ENCODE measurements at places on chromosomes 12 and 14. TPM values are rescaled to one million over a fixed set of nuclear protein-coding genes. Genes with fewer than 3 reads are reported as not detected.

Gene SLCO1B1
- not detected for total RNA-seq

Gene HOXC12
- total RNA-seq, result not detected

Gene TAS2R9
- total RNA-seq, result not detected

DNA sequence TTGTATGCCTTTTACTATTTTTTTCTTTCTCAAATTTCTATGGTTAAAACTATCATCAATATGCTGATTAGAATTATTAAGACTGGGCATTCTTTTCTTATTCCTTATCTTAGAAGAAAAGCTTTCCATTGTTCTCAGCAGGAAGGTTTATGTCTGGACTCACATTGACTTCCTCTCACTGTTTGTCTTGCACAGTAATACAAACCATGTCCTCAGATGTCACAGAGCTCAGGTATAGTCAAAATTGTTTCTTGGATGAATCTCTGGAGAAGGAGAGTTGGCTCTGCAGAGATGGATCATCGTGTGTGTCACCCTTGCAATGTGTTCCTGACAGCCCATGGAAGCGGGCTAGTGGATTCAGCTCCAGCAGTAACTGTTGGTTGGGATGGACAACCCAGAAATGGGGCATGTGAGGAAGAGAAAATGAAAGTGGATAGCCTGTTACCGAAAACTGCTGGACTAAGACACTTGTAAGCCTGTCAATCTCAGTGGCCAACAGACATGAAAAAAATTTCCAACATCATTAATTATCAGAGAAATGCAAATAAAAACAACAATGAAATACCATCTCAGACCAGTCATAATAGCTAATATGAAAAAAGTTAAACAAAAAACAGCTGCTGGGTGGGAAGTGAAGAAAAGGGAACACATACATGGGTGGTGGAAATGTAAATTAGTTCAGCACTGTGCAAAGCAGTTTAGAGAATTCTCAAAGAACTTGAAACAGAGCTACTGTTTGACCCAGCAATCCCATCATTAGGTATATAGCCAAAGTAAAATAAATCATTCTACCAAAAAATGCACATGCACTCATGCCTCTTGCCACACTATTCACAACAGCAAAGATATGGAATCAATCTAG, 967.8 kb downstream of the TMEM121 start:
- no peak for DNase-seq

- DNase-seq, result no peak
Observed at GRCh38 chr12:52606581-52607218, 5.4 kb upstream of the KRT72 start.

DNA sequence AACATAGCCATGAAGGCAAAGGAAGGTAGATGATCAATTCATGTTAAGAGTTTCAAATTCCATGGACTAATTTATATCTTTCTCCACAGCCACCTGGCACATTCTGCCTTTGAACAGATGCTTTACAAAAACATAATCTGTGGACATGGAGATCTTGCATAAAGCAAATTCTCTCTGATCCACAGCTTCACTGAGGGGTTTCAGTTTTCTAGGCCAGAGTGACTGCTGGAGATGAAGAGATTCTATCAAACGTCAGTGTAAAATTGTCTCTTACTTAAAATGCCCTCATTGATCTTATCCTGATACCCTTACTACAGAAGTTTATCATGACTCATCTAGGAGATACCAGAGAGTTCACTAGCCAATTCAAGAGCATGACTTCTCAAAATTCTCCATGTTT, 291.6 kb downstream of the DAD1 start:
- no peak for DNase-seq

DNA sequence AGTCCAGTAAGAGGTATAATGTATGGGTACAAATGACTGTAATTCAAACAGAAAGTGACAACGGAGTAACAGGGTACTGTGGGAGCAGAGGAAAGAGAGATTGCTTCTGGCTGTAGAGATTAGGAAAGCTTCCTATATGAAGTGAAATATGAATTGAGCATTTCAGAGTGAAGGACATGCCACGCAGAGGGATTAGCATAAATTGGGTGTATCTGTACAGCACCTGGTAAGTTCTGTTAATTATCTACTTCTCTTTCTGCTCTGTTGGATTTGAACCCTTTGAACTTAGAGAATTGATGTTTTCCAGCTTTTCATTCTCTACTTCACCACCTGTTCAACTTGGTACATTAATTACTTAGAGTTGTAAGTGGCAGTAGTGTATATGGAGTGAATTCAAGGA, 8.8 kb downstream of the STK38L start:
- no peak for DNase-seq
